A549 treated with dexamethasone at 1 μM for 4 hours (cell line): ENCODE measurements at places on chromosomes 2 and 18. TPM values are rescaled to one million over a fixed set of nuclear protein-coding genes. Genes with fewer than 3 reads are reported as not detected.

Gene CYTIP
- total RNA-seq: 0.04 to 0.25 TPM (median 0.05 TPM) in 3 of 5 replicates, not detected in the others

Gene ZNF521
- not detected in 5 replicates for total RNA-seq

Gene PLEK
- total RNA-seq: not detected in 5 replicates

Gene ESPNL
- total RNA-seq: 0.13 to 0.22 TPM (median 0.16 TPM) in 4 of 5 replicates, not detected in the other

Gene CPS1
- 12.6 to 20.9 TPM (median 17.3 TPM) in 5 replicates for total RNA-seq

Gene CXCR1
- not detected in 5 replicates for total RNA-seq
